Choroid plexus epithelial cell (primary cell): ENCODE measurements at places on chromosomes 16 and 17.
A peak's percentile ranks its signal among the peaks of the same experiment; 100 is the strongest.

DNA sequence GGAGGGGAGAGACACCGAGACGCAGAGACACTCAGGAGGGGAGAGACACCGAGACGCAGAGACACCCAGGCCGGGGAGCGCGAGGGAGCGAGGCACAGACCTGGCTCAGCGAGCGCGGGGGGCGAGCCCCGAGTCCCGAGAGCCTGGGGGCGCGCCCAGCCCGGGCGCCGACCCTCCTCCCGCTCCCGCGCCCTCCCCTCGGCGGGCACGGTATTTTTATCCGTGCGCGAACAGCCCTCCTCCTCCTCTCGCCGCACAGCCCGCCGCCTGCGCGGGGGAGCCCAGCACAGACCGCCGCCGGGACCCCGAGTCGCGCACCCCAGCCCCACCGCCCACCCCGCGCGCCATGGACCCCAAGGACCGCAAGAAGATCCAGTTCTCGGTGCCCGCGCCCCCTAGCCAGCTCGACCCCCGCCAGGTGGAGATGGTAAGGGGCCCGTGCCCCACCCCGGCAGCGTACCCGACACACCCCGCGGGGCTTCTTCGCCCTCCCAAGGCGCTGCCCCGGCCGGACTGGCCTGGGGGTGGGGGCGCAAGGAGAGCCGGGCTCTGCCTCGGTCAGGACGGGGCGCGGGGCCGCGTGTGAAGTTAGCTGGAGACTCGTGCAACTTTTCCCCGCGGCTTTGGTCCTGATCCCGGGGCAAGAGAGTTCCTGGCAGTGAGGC is 427 bp downstream of the PPP1R1B start:
- DNase-seq, result no peak

DNA sequence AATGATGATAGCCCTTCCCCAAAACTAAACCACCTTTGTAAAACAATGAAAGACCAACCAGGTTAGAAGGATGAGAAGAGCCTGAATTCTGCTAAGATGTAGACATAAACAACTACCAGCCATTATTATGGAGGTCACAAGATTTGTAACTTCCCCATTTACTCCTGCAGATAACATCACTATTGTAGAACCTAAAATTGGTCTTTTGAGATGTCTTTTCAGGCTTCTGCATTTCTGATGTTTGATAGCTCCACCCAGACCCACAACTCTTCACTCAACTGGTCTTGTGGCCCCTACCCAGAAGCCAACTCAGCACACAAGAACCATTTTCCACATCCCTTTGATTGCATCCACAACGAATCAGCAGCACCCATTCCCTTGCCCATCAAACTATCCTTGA is 100.8 kb downstream of the TMEM132E start:
- DNase-seq, result no peak

DNA sequence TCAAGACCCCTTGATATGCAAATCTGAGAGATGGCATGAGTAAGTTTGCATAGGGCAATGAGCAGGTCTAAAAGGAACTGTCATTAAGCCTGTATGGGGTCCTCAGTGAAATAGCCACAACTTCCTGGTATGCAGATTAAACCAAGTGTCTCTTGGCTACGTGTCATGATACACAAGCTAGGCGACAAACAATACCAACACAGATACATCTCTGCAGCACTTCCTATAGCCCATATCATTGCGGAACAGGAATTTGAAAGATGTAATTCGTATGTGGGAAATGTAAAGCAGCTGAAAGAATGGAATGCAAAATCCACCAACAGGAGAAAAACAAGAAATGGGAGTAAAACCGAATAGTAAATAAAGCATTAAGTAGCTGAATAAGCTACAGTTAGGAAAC is 12.9 kb downstream of the PRSS22 start:
- DNase-seq, result no peak

DNA sequence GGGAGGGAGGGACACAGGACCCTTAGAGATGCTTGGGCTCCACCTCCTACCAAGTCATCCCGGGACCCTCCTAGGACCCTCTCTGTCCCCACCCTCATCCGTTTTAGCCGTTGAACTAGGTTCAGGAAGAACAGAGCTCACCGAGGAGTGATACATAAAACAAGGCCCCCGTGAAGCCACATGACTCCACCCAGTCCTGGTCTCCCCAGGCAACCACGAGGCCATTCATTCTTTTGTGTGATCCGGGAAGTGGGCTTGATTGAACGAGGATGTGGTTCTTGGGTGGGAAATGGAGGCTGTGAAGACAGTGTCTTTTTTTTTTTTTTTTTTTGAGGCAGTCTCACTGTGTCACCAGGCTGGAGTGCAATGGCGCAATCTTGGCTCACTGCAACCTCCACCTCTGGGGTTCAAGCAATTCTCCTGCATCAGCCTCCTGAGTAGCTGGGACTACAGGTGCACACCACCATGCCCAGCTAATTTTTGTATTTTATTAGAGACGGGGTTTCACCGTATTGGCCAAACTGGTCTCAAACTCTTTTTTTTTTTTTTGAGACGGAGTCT is 14.8 kb downstream of the TRARG1 start:
- DNase-seq, result no peak

GRCh38 chr17:2723505-2723996 is 12.0 kb upstream of the CLUH start:
- no peak for DNase-seq

DNA sequence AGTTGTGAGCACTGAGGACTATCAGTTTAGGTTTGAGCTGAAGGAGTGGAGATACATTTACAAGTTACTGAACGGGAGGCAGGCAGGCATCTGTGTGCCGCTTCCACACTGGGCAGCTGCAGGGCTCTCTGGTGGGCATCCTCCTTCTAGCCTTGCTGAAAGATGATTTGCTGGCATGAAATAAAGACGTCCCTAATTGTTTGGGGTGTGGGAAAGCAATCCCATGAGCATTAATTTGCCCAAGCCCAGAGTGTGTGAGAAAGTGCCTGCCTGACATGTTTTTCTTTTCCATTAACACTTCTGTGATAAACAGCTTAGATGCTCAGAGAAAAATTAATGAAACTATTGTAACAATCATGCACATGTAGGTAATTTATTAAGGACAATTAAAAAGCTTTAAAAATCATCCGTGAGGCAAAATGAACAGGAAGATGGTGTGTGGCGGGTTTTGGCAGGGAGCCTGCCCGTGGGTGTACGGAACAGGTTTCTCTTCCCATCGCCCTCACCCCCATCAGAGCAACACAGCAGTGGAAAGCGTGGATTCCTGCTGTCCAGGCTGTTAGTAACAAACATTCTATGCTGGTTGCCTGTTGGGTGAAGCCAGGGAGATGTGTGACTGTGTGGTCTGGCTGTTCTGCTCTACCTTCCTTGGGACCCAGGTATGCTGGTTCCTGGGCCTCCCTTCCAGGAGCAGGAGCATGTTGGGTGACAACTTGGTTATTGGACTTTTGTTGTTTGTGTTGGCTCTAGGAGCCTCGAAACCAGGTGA is 191.9 kb downstream of the MSI2 start:
- no peak for DNase-seq

DNA sequence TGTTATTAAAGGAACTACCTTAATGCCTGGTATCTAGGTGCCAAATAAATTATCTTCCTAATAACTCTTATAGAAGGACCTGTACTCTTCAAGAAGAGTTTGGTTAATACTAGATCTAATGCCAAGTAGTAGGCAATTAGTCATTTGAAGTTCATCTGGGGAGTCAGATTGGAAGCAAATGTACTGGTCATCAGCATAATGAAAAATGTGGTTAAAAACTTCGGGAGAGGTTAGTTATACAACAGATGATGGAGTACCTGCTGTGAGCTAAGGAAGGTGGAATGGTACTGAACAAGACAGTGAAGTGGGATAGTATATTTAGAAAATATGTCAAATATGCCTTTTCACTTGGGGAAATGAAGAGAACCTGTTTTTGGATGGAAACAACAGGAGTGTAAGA is 49.2 kb downstream of the TNRC6A start:
- no peak for DNase-seq

GRCh38 chr16:48246066-48246465 is 1.3 kb downstream of the ABCC11 start:
- DNase-seq, result peak; percentile 51

DNA sequence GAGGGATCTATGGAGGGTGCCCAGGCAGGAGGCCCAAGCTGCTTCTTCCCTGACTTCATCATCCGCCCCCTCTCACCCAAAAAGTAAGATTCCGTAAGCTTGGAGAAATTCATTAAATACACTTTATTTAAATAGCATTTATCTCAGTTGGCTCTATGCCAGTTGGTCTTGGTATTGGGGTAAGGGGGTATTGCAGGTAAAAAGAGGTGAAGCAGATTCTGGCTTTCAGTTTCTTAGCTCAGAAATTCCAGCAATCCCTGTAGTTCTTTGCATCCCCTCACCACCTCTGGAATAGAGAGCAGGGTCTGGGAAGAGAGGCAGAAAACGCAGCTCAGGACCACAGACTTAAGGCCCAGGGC is 750 bp upstream of the ALDOC start:
- no peak for DNase-seq

DNA sequence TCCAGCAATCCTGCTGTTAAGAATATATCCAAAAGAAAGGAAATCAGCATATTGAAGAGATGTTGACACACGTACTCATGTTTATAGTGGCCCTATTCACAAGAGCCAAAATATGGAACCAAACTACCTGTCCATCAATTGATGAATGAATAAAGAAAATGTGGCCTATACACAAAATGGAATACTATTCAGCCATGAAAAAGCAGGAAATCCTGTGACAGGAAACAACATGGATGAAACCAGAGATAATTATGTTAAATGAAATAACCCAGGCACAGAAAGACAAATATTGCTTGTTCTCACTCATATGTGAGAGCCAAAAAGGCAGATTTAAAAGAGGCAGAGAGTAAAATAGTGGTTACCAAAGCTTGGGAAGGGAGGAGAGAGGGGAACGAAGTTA is 127.1 kb downstream of the KCNJ2 start:
- DNase-seq, result no peak

DNA sequence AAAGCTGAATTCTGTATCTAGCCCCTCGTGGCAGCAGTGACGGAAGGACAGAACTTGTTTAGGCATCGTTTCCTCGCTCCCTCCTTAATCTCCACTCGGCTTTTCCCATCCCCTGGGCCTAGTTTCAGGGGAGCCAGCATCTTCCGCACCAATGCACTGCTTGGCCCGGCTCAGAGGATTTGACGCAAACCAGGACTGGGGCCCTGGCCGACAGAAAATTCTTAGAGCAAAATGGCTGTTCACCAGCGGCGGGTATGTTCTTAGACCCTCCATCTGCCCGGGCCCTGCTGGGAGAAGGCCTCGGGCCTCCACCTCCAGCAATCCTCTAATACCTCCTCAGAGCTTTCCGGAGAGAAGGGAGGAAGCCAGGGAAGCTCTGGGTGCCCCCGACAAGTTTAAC is 54.6 kb downstream of the TBC1D16 start:
- no peak for DNase-seq

DNA sequence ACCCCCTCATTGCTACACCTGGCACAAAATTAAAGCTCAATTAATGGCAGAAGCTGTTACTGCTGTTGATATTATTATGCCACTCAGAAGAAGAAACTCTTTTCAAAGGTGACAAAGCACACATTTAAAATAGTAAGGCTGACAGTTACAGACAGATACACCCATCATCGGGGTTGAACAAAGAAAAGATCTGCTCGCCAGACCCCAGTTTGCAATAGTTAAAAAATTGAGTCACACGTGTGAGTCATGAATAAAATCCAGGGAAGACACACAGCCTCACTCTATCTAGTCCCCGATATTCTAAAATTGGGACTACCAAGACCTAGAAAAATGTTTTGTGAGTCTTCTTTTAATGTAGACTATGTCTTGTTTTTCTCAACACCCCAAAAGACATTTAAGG is 330.0 kb upstream of the SOX9 start:
- DNase-seq, result no peak

DNA sequence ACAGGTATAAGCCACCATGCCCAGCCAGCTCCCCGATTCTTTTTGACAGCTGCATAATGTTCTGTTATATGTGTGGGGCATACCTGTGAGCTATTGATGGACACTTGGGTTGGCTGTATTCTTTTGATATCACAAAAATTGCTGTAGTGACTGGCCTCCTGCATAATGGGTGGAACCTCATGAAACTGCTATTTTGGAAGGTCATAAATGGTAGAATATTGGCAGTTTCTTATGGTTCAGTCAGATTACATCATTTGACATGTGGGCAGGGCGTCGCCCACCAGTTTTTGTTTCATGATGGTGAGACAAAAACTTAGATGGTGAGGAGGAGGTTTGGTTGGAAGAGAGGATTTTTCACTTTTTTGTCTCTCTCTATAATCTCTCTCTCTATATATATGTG is 26.7 kb upstream of the POLR3E start:
- DNase-seq, result no peak

GRCh38 chr16:1153480-1154160 is 714 bp downstream of the CACNA1H start:
- DNase-seq, result no peak

DNA sequence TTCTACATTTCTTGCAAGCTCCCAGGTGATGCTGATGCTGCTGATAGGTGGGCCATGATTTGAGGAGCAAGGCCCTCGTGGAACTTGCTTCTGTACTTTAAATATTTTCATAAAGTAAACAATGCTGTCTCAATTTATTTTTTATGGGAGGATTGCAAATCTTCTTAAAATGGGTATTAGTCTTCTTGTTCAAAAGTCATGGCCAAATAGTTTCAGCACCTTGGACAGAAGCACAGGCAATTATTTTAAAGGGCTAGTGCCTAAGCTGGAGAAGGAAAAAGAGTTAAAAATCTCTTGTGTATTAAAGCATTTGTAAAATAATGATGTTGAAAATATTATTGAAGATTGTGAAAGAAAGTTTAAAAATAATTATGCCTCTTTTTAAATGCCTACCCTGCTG is 50.5 kb downstream of the GPR139 start:
- DNase-seq, result peak; percentile 7

GRCh38 chr16:66291833-66292232 is 74.7 kb upstream of the CDH5 start:
- DNase-seq, result no peak

GRCh38 chr16:75204410-75204758 is 2.6 kb downstream of the CTRB2 start:
- DNase-seq, result no peak

- DNase-seq, result no peak
Observed at GRCh38 chr16:9816644-9817043, 365.6 kb downstream of the GRIN2A start.

DNA sequence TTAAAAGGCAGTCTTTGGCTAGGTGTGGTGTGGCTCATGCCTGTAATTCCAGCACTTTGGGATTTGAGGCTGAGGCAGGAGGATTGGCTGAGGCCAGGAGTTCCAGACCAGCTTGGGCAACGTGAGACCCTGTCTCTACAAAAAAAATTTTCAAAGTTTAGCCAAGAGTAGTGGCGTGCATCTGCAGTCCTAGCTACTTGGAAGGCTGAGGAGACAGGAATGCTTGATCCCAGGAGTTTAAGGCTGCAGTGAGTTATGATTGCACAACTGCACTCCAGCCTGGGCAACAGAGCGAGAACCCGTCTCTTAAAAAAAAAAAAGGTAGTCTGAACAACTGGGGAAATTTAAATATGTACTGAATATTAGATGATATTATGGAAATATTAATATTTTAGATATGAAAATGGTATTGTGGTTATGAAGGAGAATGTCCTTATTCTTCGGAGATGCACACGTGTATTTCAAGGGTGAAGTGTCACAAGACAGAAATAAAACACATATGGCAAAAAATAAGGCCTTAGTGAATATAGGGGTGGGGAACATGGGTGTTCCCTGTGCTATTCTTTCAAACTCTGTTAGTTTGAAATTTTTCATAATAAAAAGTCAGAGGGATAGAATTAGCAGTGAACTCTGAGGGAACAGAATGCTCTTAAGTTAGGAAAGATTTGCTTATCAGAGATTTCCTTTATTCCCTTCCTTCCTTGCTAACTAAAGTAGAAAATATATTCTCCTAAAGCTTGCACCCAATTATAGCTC is 144.7 kb downstream of the CDK5R1 start:
- DNase-seq, result no peak

GRCh38 chr17:72710834-72711233 is 381.7 kb downstream of the SLC39A11 start:
- no peak for DNase-seq
